ENCODE measurements at places on chromosomes 1 and 21. TPM values are rescaled to one million over a fixed set of nuclear protein-coding genes. Genes with fewer than 3 reads are reported as not detected.

NAXE gene
- polyA plus RNA-seq = 64.8 TPM

OR2G6 gene
- polyA plus RNA-seq = not detected

TEDDM1 gene
- polyA plus RNA-seq = 0.16 TPM

- peak; percentile 19 for DNase-seq
Observed at GRCh38 chr1:7808253-7808844, 24.3 kb downstream of the PER3 start.

GRCh38 chr1:65255656-65256050 lies 53.7 kb upstream of the DNAJC6 start:
- no peak for DNase-seq

DNA sequence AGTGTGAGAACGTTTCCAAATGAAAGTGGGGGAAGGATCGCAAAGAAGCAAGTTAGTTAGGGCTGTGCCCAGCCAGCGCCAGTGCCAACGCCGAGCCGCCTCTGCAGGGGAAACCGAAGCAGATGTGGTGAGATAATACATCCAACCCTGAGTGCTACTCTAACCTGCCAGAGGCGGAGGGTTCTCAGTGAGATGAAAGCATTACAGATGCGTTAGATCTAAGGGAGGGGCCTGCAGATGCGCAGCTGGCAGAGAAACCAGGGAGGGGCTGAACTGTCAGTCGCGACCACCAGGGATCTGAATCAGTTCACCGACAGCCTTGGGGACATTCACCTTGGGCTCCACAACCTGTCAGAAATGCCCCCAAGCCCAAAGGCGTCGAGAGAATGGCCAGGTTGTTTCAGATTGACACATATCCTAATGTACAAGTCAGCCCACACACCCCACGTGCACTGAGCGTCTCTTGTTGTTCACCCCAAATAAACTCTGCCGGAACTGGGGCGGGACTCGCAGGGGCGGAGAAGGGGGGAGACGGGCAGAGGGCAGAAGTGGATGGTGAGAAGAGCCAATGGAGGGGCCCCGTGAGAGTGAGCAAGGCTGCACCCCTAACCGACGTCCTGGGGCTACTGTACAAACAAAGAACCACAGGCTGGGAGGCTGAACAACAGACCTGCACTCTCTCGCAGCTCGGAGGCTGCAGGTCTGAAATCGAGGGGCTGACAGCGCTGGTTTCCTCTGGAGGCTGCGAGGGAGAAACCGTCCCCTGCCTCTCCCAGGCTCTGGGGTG lies 8.7 kb upstream of the UMODL1 start:
- peak; percentile 63 for DNase-seq

CTSK gene
- 26.4 TPM for polyA plus RNA-seq

DNA sequence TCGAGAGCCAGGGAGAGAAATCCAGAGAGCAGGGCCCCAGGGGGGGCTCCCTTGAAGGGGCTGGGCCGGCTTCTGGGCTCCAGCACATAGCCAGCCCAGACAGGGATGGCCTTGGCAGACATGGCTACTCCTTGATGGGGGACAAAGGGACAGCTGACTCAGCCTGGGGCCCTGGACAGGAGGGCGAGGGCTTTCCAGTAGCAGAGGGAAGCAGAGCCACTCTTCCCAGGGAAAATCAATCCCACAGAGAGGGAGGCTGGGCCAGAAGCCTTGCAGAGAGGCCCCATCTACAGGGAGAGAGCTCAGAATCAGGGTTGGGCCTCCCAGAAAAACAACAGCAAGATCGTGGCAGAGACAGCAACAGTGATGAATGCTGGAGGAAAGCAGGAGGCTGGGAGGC lies 15.6 kb downstream of the IGFN1 start:
- no peak for DNase-seq

C8A gene
- 2.0 TPM for polyA plus RNA-seq

DNA sequence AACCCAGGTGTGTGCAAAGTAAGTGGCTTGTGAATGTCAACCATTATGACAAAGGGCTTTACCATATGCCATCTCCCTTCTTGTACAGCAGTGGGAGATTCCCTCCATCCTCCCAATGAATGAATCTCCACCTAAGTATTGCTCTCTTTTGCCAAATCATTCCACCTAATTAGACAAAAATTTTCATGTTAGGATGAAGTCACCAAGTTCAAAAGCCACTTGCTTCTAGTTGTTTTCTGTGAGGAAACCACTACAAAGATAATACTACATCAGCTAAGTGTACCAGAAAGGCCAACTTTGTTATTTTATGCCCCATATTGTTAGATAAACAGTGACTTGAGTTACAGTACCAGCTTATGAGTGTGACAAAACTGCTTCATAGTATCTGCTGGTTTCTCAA lies 34.3 kb downstream of the FAM78B start:
- no peak for DNase-seq

GRCh38 chr1:205326812-205327466 lies 5.4 kb upstream of the NUAK2 start:
- no peak for DNase-seq

DNA sequence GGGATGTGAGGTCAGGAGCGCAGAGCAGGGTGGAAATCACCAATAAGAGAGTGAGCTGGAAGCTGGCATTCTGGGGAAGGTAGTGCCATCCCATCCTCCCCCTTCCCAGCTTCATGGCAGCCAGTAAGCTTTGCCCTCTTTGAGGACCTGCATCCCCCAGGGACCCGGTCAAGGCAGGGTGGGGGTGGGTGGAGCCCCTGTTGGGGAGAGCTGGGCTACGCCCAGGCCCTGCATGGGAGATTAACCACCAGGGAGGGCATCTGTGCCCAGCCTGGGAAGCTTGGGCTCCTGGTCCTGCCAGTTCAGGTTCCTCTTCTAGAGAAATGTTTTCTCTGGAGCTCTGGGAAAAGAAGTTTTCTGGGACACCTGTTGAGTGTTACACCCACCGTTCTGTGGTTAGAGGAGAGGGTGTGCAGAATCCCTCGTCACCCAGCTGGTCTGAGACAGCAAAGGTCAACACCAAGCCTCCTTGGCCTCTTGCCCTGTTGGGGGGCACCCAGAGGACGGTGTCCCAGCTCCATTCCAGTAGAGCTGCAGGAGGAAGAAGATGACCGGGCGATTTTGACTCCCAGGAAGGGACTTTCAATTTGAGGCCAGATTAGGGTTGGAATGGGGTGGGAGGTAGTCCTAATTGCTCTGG lies 30.1 kb upstream of the TENT5C start:
- no peak for DNase-seq

- no peak for DNase-seq
Observed at GRCh38 chr1:228164561-228165371, 838 bp upstream of the IBA57 start.

DNA sequence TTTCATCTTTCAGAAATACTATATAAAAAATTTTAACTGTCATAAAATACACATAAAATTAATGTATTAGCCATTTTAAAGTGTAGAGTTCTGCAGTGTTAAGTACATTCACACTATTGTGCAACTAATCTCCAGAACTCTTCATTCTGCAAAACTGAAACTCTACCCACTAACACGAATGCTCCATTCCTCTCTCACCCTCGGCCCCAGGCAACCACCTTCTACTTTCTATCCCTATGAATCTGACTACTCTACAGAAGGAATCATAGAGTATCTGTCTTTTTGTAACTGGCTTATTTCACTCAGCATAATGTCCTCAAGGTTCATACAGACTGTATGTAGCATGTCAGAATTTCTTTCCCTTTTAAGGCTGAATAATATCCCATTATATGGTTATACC lies 43.4 kb downstream of the LTN1 start:
- DNase-seq = no peak

LINGO4 gene
- polyA plus RNA-seq = not detected

GRCh38 chr1:231313661-231314060 lies 24.0 kb downstream of the EXOC8 start:
- no peak for DNase-seq

GRCh38 chr1:9716404-9717192 lies 65.1 kb downstream of the PIK3CD start:
- DNase-seq = no peak

GRCh38 chr1:62022382-62022983 lies 172.2 kb upstream of the L1TD1 start:
- no peak for DNase-seq

SLC1A7 gene
- 8.6 TPM for polyA plus RNA-seq

COL24A1 gene
- polyA plus RNA-seq = 0.27 TPM

GRCh38 chr1:89670163-89670562 lies 37.2 kb downstream of the LRRC8C start:
- DNase-seq = peak; percentile 3

DNA sequence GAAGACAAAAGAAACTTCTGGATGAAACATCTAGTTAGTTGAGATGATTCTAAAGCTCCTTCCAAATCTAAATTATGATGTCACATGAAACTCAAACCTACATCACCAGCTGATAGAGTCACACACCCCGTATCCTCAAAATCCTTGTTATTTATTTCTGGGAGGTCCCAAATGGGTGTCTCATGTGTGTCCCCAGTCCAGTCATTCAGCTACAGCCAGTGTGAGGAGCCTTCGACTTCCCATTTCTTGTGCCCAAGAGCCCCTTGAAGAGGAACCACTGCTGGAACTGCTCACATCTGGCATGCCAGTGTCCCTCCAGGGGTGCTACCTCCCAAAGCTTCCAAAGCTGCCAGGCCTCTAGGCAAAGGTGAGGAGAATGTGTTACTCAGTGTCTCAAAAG lies 32.5 kb upstream of the KCNA3 start:
- DNase-seq = no peak

EVI5 gene
- 4.5 TPM for polyA plus RNA-seq

DNA sequence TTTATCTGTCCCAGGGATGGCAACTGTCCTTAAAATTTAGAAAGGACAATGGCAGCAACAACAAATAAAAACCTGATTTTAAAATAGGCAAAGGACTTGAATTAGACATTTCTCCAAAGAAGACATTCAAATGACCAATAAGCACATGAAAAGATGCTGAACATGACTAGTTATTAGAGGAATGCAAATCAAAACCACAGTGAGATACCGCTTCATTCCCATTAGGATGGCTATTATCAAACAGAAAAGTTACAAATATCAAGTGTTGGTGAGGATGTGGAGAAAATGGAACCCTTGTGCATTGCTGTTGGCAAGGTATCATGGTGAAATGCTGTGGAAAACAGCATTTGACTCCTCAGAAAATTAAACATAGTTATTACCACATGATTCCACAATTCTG lies 120.7 kb downstream of the CRB1 start:
- no peak for DNase-seq

ANGPTL1 gene
- 24.4 TPM for polyA plus RNA-seq

DNA sequence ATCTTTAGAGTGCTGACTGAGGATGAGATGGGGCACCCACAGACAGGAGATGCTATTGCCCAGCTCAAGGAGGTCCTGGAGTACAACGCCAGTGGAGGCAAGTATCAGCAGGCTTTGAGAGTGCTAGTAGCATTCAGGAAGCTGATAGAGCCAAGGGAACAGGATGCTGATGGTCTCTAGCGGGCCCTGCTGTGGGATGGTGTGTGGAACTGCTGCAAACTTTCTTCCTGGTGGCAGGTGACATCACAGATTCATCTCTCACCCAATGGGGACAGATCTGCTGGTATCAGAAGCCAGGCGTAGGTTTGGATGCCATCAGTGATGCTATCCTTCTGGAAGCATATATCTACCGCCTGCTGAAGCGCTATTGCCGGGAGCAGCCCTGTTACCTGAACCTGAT lies 609.8 kb upstream of the NCAM2 start:
- DNase-seq = no peak

- DNase-seq = no peak
Observed at GRCh38 chr1:42679364-42679983, 2.7 kb upstream of the YBX1 start.

DNA sequence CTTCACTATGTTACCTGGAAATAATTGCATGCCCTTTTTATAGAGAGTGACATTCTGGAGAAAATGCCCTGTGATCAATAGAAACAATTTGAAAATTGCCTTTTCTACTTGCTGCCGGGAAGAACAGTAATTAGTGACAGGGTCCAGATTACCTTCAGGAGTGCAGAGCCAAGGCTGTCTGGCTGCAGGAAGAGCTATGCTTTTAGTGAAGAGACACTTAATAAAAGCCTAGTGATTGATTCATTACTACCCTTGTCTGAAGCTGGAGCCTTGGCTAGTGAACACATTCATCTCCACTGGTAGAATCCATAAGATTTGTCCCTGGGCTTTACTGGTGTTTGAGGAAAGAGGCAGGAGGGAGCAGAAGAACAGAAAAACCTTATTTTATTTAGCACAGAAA lies 12.9 kb upstream of the DNASE2B start:
- no peak for DNase-seq

PPM1J gene
- polyA plus RNA-seq = not detected

GRCh38 chr1:53265581-53265980 lies 27.3 kb upstream of the MAGOH start:
- no peak for DNase-seq

FMO3 gene
- not detected for polyA plus RNA-seq

GRCh38 chr1:62228136-62228882 lies 33.7 kb downstream of the L1TD1 start:
- no peak for DNase-seq

CDA gene
- polyA plus RNA-seq = 7.7 TPM

GRCh38 chr1:5645929-5646328 lies 346.3 kb downstream of the NPHP4 start:
- no peak for DNase-seq

- DNase-seq = no peak
Observed at GRCh38 chr1:46117810-46118494, 14.5 kb downstream of the PIK3R3 start.

ITLN2 gene
- 318 TPM for polyA plus RNA-seq

GRCh38 chr1:103110701-103111100 lies 2.4 kb upstream of the COL11A1 start:
- DNase-seq = no peak

DNA sequence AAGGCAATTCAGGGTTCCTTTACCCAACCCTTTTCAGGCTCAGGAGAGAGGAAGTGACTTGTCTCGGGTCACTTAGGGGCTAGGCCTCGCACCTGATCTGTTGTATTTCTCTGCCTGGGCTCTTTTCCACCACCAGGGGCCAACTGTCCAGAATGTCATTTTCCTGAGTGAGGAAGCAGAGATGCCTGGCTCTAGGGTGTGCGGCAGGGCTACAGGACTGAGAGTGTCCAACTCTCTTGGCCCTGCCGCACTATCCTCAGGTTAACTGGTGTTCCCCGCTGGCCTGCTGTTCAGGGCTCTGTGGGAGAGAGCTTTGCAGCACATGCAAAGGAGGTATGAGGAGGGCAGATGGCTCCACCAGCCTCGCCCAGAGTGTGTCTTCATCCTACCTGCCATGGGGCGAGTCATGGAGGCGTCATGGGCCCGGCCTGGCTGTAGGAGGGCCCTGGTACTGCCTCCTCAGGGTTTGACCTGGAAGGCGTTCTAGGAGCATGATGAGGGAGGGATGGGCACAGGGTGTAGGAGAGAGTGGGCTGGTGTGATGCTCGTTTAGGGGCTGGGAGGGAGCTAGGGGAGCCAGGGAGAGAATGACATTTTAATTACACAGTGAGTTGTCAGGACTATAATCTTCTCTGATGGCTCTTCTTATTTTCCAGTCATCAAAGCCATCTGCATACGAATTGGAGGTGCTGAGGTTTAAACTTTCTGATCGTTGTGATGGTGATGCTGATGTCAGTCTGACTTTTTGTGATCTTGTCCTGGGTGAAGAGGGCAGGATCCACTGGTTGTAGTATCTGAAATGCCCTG lies 128.3 kb downstream of the NOS1AP start:
- DNase-seq = peak; percentile 22
